ENCODE measurements at places on chromosomes 12 and 14.

DNA sequence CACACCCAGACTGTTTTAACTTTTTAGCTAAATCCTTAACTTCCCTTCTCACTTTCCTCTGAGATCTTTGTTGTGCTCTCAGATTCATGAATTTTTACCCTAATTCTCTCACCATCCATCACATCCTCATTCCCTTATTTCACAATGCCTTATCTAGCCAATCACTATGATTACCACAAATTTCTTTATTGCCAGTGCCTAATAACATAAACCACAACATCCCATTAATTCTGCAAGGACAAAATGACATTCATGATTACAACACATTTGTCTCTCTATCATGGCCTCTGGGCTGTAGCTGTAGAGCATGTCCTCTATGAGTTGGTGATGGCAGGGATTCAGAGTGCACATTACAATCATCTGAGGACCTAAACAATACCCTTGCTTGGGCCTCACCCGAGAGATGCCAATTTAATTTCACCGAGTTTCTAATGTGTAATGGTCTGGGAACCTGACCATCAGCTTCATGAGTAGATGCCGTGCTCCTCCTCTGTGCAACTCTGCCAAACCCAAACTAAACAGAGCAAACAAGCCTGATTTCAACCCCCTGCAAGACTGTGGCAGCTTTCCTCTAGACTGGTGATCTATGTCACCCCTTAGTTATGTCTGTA is 99.3 kb downstream of the SPTSSA start:
- DNase-seq = no peak

GRCh38 chr12:128784030-128784760 is 39.6 kb downstream of the SLC15A4 start:
- DNase-seq = no peak

- DNase-seq = no peak
Observed at GRCh38 chr12:93713060-93713459, 35.9 kb downstream of the CRADD start.

- DNase-seq = no peak
Observed at GRCh38 chr12:68259318-68259940, 6.0 kb upstream of the IL22 start.

GRCh38 chr14:25049568-25050268 is at the start of gene STXBP6:
STXBP6 (minus strand) TSS chr14:25050147; CDS start chr14:24974818, 75,329 bp downstream.
- peak; percentile 43 for DNase-seq

DNA sequence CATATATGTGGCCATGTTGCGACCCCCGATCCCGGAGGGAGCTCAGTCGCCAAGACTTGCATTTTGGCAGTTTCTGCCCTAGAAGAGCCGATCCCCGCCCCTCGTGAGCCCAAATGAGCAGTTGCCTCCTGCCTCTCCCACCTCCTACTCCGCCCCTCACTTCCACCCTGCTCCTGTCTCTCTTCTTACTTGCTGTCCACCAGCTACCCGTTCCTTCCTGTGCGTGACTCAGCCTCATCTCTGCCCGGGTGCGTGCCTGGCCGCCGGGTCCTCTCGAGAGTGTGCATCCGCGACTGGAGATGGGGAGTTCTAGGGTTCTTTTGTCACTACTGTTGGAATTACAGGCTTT is 585 bp downstream of the GPATCH2L start:
- DNase-seq = peak; percentile 40

Measured in skin of body (tissue), 3 donors.